ENCODE measurements at places on chromosomes 5 and 9.

GRCh38 chr5:88081877-88082276 lies 186.8 kb downstream of the TMEM161B start:
- DNase-seq = no peak

DNA sequence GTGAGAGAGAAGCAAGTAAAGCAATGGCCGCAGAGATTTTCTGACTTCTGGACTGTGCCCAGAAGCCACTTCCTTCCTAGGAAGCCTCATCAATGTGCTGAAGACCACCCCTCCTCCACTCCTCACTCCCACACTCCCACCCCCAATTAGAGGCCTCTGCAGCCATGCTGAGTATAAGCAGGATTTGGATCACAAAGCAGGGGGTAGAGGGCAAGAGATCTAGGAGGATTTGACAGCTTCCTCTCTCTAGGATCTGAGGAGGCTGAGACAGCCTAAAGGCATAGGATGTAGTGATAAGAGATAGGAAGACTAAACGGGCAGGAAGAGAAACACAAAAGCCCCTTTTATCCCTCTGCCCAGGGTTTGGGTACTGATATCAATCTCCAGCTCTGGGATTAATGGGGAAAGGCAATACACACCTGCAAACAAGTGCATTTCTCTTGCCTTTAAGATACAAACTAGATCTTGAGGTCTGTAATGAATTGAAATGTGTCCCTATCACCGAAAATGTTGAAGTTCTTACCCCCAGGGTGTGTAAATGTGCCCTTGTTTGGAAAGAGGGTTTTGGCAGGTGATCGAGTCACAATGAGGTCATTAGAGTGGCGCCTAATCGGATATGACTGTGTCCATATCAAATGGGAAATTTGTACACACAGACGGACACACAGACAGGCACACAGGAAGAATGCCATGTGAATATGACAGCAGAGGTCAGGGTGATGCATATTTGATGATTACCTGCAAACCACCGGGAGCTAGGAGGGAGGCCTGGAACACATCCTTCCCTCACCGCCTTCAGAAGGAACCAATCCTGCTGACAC lies 28.5 kb downstream of the KCNV2 start:
- no peak for DNase-seq

DNA sequence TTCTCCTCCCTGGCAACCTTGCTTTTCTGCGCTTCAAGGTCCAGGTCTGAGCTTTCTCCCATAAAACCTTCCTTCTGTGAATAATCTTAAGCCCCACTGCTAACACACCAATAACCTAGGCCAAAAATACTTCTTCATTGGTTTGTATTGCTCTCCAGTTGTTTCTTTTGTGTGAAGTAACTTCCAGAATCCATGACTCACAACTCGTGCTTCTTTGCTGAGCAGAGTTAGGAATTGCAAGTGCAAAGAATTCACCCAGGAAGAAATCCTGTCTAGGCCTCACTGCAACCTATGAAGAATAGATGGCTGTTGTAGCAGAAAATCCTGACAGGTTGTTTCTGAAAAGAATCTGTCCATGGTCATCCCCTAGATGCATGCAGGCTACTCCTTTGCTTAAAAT lies 295.7 kb downstream of the MED10 start:
- DNase-seq = no peak

DNA sequence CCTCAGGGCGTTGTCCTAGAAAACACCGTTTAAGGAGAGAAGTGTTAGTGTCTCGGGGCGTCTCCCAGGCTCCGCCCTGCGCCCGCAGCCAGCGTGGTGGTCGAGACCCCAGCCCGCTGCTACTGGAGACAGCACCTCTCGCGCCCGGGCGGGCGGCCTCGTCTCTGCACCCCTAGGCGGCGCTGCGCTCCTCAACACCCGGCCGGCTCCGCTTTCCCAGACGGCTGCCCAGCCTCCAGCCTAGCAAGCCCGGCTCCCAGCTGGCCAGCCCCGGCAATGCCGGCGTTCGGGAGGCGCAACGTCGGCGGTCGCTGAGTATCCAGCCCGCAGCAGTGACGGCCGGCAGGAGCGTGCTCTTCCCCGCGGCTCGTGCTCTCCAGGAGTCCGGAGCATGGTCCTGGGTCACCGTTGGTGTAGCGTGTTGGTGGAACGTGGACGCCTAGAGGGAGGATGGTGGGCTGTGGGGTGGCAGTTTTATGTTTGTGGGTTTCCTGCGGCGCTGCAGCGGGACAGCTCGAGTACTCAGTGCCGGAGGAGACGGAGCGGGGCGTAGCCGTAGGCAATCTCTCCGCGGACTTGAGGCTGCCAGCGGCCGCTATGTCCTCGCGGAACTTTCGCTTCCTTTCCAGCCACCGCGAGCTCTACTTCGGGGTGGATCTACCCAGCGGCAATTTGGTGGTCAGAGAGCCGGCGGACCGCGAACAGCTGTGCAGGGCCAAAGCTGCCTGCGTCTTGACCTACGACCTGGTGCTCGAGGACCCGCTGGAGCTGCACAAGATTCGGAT lies 536 bp downstream of the PCDHAC1 start:
- no peak for DNase-seq

DNA sequence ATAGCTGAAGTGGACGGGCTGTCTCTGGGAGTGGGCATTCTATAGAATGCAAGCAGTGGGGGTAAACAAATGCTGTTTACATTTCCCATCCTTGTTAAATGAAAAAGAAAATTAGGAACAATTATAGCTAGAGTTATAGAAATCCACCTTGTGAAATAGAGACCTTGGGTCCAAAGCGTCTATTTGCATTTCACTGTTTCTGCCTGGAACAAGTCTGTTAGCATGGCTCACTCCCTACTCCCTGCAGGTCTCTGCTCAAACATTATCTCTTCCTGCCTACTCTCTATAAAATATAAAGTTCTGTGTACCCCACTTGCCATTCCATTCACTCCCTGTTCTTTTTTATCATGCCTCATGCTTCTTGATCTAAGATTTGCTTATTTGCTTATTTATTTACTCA lies 975.7 kb upstream of the WWC1 start:
- DNase-seq = no peak

- DNase-seq = no peak
Measured at GRCh38 chr9:117204971-117205370, 209.9 kb downstream of the ASTN2 start.

DNA sequence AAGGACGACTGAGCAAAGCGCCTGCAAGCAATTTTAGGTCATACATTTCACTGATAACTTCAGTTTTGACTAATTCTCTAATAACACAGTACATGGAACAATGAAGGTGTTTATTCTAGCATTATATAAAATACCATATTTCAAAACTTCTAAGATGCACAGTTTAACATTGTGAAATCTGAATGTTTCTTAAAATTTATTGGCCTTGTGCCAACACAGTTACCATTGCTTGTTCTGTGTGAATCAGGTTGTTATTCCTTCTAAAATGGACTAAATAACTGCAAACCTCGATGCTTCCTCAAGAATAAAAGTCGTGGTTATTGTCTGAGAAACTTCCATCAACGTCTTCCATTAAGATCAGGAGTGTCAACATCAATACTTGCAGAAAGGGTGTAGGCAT lies 8.0 kb downstream of the MCC start:
- no peak for DNase-seq

DNA sequence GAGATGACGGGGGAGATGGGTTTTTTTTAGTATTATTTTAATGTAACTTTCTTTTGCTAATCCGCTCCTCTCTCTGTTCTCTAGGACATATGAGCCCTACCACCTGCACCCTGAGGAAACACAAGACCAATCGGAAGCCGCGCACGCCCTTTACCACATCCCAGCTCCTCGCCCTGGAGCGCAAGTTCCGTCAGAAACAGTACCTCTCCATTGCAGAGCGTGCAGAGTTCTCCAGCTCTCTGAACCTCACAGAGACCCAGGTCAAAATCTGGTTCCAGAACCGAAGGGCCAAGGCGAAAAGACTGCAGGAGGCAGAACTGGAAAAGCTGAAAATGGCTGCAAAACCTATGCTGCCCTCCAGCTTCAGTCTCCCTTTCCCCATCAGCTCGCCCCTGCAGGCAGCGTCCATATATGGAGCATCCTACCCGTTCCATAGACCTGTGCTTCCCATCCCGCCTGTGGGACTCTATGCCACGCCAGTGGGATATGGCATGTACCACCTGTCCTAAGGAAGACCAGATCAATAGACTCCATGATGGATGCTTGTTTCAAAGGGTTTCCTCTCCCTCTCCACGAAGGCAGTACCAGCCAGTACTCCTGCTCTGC lies 4.8 kb downstream of the MSX2 start:
- no peak for DNase-seq

DNA sequence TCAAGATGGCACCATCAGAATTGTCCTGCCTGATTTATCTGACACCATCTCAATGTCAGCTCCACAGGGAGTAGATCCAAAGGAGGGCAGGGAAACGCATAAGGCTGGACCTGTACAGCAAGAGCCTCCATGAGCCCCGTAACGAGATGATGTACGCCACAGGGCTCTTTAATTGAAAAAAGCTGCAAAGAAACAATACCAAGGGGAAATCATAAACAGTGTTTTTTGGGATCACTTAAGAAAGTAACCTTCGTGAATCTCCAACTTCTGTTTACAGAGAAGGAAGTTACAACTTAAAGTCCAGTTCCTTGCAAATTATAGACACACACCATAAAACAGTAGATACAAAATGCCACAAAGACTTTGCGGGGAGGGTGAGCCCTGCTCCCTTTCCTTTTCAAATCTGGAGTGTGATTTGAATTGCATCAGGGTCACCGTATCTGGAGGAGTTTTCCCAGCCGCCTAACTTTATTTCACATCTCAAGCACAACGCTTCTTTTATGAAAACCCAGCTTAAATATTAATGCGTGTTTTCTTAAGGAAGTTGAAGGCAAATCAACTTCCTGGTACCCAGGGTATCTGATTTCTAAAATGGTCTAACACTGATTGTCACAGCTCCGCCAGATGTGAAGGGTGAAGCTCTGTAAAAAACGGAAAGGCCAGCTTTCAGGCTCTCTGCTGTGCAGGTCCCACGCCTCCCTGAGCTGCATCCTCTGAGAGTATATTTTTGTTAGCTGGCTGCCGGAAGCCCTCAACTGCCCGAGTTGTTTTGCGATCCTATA lies 88.9 kb downstream of the EBF1 start:
- DNase-seq = no peak

GRCh38 chr5:142095651-142096330 lies 12.8 kb upstream of the NDFIP1 start:
- peak; percentile 31 for DNase-seq

DNA sequence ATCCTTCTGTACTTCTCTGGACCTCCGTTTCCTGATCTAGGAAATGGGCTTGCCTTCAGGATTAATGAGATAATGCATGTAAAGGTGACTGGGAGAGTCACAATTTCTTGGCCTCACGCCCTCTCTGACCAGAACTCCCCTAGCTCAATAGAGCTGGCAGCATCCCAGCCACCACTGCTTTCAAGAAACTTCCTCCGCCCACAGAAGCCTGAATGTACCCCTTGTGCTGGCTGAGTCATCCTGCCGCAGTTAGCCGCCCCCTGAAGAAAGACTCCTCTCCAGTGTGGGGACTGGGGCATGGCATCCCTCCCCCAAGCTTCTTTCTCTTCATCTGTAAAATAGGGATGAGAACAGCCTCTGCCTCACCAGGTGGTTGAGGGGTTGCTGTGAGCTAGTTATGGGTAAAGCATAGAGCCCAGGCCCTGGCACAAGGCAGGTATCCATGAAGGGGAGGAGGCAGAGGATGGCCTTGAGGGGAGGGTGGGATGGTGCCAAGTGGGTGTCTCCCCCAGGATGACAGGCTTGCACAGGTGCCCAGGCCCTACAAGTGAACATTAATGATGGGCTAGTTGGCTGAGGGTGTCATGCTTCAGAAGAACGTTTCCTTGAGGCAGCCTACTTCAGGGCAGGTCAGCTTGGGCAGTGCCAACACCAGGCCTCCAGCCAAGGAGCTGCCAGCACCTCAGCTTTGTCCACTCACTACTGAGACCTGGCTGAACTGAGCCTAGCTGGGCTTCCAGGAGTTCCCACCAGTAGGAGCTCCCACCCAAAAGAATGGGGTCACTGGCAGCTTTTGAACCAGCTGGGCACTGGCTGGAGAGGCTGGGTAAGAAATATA lies 3.4 kb downstream of the PDLIM4 start:
- DNase-seq = peak; percentile 73

GRCh38 chr9:99244344-99245260 lies 22.5 kb downstream of the SEC61B start:
- peak; percentile 28 for DNase-seq

DNA sequence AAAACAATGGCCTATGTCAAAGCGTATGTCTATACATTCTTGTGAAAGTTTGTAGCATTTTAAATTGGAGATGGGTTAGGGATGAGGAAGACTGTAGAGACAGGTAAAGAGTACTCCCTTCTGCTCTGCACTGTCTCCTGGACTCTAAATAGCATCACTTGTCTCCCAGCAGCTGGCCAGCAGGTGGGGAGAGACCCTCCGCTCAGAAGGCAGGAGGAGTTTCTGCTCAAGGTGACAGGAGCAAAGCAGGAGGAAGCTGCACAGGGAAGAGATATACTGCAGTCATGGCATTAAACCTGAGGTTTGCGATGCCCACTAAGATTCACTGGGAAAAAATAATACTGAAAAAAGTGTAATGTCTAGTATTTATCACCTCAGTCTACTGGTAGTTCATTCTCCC lies 10.7 kb upstream of the ASTN2 start:
- no peak for DNase-seq
